Fibroblast of skin of right biceps (primary cell): ENCODE measurements at places on chromosomes 2 and 18.
A peak's percentile ranks its signal among the peaks of the same experiment; 100 is the strongest.

- no peak for DNase-seq
Observed at GRCh38 chr2:119245841-119246230, 22.2 kb downstream of the STEAP3 start.

- no peak for DNase-seq
Observed at GRCh38 chr18:11081009-11081532, 68.3 kb downstream of the PIEZO2 start.

- DNase-seq: peak; percentile 57
Observed at GRCh38 chr2:216222650-216223352, 113.7 kb downstream of the XRCC5 start.

- DNase-seq: no peak
Observed at GRCh38 chr2:26687328-26687727, 5.2 kb upstream of the KCNK3 start.

GRCh38 chr2:98634406-98635092, 26.2 kb downstream of the UNC50 start:
- DNase-seq: peak; percentile 3

DNA sequence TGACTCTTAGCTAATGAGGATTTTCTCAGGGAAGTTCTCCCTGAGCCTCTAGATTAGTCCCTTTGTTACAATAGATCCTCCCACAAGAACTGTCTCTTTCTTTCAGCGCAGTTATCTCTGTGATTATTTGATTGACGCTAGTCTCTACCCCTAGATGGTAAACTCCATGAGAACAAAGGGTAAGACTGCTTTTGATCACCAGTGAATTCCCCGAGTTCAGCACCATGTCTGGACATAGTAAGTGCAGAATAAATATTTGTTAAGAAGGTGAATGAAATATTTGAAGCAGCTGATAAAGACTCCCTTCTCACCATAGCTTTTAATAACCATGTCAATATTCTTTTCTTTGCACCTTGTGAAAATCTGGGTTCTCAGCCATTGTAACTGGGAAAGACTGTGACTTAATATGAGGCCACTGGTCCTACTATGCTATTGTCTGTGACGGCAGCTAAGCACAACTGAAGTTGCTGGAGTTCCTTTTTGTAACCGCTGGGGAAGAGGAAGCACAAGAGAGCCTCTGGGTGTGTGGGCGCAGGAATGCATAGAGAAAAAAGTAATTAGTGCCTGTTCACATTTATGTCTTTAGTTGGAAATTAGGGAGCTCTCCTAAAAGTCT, 214.7 kb downstream of the TGIF1 start:
- DNase-seq: no peak

- no peak for DNase-seq
Observed at GRCh38 chr18:31680831-31681568, 3.4 kb downstream of the B4GALT6 start.

GRCh38 chr18:59308248-59308937, 10.1 kb downstream of the CPLX4 start:
- peak; percentile 58 for DNase-seq

GRCh38 chr18:60684843-60685513, 312.4 kb upstream of the MC4R start:
- DNase-seq: peak; percentile 26

DNA sequence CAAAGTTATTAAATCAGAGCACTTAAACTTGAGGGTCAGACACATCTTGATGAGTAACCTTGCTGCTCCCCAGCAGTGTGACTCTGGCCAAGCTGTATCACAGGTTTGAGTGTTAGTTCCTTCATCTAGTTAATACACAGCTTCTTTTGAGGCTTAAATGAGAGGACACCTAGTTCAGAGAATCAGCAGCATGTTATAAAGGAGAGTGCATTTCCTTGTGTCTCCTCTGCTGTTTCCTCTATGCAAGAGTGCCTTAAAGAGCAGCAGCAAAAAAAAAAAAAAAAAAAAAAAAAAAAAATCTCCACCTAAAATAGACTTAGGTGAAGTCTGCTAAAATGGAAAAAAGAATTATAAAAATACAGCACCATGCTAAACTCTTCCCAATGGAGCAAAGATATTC, 261.9 kb downstream of the TCF4 start:
- DNase-seq: no peak

GRCh38 chr2:176650838-176651555, 381.8 kb downstream of the MTX2 start:
- no peak for DNase-seq

DNA sequence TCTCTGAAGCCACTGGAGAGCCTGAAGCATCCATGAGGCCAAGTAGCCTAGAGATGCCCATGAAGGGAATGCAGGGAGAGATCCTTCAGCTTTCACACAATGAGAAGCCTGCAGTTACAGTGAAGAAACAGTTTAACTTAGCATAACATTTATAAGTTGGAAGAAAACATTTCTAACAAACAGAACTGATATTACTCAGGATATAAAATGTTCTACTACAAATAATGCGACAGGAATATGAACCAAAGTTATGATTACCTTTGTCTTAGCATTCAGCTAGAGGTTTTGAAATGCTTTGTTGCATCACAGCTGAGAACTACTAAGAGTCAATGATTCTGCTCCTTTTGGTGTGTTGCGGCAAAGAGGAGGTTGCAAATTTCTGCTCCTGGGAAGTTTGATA, 6.9 kb upstream of the KYNU start:
- no peak for DNase-seq

- no peak for DNase-seq
Observed at GRCh38 chr18:48454261-48454757, 45.1 kb upstream of the ZBTB7C start.

- DNase-seq: no peak
Observed at GRCh38 chr2:50727636-50728339, 304.1 kb downstream of the NRXN1 start.

- no peak for DNase-seq
Observed at GRCh38 chr2:45986509-45986908, 310.7 kb upstream of the EPAS1 start.

GRCh38 chr18:36128530-36128870, 640 bp downstream of the SLC39A6 start:
- DNase-seq: peak; percentile 28

- peak; percentile 22 for DNase-seq
Observed at GRCh38 chr18:8380926-8381325, 228.3 kb upstream of the RAB12 start.

- no peak for DNase-seq
Observed at GRCh38 chr2:181426672-181427071, 30.5 kb upstream of the ITGA4 start.

- DNase-seq: no peak
Observed at GRCh38 chr2:147712051-147712450, 132.8 kb upstream of the ACVR2A start.

GRCh38 chr18:63130176-63130575, 189.4 kb downstream of the BCL2 start:
- no peak for DNase-seq

DNA sequence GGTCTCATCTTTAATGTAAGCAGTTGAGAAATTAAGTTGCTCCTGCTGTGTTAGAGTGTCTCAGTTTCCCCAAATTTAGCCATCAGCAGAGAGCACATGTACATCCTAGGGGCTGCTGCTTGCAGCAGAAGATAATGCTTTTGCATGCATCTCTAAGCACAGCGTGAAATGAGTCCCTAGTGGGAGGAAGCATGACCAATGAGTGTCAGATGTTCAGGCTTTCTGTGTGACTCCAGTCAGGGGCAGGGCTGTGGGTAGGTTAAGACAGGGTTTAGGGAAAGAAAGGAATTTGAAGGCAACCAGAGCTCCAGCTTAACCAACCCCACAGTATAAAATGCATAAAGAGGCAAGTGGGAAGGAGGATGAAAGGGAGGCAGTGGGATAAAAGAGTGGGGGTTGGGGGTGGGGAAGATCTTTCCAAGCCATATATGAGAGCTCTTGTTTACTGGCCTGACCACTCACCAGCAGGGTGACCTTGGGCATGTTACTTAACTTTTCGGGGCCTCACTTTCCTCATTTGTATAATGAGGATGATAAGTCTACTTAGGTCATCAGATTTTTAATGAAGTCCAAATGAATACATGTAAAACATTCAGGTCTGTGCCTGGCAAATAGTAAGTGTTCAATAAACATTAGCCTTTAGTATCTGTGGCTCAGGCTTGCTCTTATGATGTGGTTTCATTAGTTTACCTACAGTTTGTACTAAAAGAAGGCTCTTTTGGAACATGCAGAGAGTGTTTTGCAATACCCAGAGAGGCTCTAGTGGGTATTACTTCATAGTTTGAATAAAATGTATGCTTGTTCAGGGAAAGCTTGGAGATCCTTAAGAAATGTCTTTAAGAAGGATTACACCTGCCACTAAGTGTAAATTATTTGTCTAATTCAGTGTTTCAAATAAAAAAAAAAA, 42.7 kb upstream of the PELI1 start:
- no peak for DNase-seq

DNA sequence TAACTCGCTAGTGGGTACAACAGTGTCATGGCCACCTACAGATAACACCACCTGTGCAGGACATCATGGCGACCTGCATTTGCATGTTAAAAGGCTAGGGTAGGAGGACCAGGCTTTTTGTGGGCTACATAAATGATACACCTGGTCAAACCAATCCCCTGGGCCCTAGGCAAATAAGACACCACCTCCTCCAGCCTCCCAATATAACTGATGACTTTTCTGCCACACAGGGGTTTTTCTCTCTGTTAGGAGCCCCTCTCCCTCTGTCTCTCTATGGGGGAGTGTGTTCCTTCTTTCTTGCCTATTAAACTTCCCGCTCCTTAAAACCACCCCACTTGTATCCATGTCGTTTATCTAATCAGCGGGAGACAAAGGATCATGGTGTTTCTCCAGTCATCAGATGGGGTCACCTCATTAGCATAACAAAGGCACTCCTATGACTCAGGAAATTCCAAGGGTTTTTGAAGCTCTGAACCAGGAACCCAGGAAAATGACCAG, 10.8 kb upstream of the BUB1 start:
- DNase-seq: no peak

- DNase-seq: no peak
Observed at GRCh38 chr2:225766431-225766830, 366.9 kb downstream of the NYAP2 start.

DNA sequence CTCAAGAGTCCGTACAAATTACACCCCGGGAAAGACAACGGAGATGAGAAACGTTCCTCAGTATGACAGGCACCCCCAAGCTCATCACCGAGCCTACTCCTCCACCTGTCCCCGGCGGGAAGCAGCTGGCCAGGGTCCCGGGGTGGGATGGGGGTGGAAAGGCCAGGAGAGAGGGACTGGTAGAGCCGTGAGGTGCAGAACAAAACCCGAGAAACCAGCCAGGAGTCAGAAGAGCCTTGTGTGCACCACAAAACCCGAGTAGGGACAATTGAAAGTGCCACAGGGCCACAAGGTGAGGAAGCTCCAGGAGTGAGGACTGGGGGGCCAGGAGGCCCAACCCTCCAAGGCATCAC, 75.5 kb upstream of the SALL3 start:
- DNase-seq: no peak

GRCh38 chr2:199810422-199811171, 40.4 kb downstream of the FTCDNL1 start:
- peak; percentile 77 for DNase-seq

GRCh38 chr2:237601453-237602116, 11.1 kb upstream of the RAB17 start:
- DNase-seq: no peak

DNA sequence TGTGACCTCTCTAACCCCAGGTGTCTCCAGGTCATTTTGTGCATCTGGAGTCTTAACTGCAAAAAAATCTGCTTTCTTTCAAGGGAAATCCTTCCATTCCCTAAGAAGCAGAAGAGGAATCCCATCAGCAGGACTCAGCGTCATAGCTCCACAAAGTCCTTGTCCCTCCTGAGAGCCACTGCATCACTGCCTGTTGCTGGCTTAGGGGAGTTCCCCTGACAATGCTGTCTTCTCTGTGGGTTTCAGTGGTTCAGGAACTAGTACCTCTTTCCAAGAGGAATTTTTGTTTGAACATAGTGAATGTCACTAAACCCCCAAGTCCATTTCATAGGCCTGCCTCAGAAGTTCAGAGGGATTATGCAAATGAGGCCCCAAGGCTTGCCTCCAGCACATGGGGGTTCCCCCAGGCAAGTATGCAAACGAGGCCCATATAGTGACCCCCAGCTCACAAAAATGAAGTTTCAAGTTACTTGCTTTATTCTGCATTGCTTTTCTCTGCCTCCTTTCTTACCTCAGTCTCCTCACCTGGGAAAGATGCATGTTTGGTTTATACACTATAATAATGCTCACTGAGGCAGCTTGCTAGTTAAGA, 513.9 kb upstream of the MEX3C start:
- DNase-seq: no peak

DNA sequence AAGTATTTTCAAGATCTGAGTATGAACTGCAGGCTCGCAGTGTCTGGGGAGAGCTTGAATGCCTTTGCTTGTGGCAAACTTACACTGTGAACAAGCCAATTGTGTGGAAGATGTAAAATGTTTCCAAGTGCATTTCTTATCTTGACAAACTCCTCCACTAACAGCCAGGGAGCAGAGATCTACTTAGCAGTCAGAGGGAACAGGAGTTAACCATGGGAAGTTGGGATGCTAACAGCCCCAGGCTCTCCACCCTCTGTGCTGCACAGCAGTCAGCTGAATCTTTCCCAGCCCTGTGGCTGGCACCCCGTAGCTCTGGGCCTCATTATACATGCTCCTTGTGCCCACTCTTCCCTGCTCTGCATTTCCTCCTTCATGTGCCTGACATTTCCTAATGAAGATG, 450.2 kb downstream of the TSN start:
- no peak for DNase-seq

GRCh38 chr2:158969715-158970240, 1.3 kb downstream of the TANC1 start:
- DNase-seq: no peak

DNA sequence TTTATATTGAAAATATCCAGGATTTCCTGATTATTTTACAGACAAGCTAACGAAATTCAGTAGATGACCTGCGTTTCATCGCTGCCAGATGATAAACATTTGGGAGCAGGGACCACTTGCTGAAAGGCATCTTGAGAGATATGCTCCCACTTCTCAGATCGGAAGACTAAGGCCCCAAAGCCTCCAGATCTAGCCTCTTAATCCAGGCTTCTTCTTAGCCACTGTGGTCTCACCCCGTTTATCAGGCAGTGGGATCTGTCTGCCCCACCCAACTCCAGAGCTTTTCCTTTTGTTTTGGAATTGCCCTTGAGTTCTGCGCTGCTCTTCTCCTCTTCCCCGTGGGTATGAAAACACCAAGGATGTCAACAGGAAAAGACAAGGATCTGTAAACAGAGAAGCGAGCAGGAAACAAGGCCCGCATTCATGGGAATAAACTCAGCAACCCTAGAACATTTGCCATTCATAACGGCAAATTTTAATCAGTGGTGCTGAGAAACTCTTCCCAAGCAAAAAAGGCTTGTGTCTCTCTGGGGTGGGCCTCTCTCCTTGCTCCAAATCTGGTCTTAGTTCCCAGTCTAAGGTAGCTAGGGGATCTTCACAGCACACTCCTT, 21.4 kb downstream of the MYL12B start:
- no peak for DNase-seq

DNA sequence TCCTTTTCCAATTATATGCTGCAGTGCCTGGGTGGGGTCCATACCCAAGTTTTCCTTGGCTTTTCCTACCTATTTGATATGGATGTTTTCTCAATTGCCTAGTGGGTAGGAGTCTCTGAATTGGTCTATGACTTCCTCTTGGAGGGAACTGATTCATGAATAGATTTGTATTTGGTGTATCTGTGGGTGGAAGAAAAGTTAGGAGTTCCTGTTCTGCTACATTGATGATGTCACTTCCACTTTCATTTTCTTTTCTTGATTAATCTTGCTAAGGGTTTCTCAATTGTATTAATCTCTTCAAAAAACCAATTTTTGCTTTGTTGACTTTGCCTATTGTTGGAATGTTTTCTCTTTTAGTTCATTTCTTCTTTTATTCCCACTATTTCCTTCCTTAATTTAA, 37.4 kb upstream of the SLC9A2 start:
- no peak for DNase-seq
